Suprapubic skin (tissue), 4 donors: ENCODE measurements at places on chromosomes 13 and 19. TPM values are rescaled to one million over a fixed set of nuclear protein-coding genes. Genes with fewer than 3 reads are reported as not detected.

The JUNB gene
- total RNA-seq, result 2,027 TPM

The URAD gene
- total RNA-seq, result not detected

The NAPSA gene
- total RNA-seq, result 3.7 TPM

The CGB2 gene
- total RNA-seq, result not detected

The CD209 gene
- 1.6 TPM for total RNA-seq

The LILRB1 gene
- not detected for total RNA-seq

The SIGLECL1 gene
- total RNA-seq, result not detected

The ZNF534 gene
- total RNA-seq, result not detected

The SBNO2 gene
- 47.3 TPM for total RNA-seq

The IGSF23 gene
- not detected for total RNA-seq

The ZNF208 gene
- total RNA-seq, result 0.55 TPM

DNA sequence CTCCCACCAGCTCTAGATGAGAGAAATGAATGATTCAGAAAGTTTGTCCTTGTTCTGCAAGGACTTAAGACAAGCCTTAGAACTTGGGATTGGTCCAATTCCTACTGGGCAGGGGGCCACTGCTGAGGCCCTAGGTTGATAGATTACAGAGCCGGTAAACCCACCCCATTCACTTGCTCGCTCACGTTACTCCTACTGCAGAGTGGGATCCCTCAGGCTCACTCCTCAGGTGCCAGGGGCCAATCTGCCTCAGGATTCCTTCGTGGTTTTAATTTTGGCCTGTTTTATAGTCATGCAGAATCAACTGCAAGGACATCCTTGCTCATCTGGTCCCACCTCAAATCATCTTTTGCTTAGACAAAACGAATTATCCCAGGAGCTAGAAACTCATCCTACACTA lies 59.0 kb downstream of the SERP2 start:
- no peak for DNase-seq

GRCh38 chr13:109764470-109765291 lies 21.7 kb downstream of the IRS2 start:
- DNase-seq, result no peak

DNA sequence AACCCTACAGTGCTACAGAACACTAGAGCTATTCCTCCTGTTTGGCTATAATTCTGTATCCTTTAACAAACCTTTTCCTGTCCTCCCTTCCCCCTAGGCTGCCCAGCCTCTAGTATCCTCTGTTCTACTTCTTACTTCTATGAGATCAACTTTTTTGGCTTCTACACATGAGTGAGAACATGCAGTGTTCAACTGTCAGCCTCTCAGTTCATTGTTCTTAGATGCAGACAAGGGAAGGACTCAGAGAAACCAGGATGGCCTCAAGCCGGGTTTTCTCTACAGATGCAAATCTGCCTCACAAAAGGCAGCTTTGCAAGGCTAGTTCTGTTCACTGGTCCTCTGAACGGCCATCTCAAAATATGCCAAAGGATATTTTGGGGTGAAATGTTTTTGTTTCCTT lies 18.4 kb downstream of the AMER2 start:
- no peak for DNase-seq

GRCh38 chr19:13847407-13848339 lies 29.3 kb upstream of the NANOS3 start:
- peak; percentile 98 for DNase-seq

- no peak for DNase-seq
Observed at GRCh38 chr19:19074196-19074882, 10.5 kb downstream of the SLC25A42 start.

DNA sequence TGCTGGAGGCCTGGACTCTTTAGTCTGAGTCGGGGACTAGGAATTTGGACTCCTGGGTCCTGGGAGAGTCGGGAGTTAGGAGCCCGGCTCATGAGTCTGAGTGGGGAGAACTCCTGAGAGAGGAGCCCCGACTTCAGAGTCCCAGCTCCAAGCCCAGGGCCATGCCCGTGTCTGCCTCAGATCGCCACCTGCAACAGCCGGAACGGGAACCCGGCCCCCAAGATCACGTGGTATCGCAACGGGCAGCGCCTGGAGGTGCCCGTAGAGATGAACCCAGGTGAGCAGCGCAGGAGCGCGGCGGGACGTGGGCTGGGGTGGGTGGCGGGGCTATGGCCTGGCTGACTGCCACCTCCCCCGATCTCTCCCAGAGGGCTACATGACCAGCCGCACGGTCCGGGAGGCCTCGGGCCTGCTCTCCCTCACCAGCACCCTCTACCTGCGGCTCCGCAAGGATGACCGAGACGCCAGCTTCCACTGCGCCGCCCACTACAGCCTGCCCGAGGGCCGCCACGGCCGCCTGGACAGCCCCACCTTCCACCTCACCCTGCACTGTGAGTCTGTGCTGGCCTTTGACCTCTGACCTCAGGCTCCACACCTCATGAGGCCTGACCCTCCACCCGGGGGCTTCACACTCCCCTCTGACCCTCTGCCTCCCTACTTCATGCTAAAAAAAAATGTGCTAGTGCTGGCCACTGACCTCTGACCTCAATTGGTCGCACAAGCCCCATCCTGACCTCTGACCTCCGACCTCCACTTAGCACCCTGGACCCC lies 4.4 kb downstream of the BCAM start:
- DNase-seq, result peak; percentile 61

GRCh38 chr13:112486386-112487126 lies 101.4 kb downstream of the TUBGCP3 start:
- no peak for DNase-seq

GRCh38 chr19:42285988-42286348 lies 16.0 kb upstream of the PRR19 start:
- no peak for DNase-seq

DNA sequence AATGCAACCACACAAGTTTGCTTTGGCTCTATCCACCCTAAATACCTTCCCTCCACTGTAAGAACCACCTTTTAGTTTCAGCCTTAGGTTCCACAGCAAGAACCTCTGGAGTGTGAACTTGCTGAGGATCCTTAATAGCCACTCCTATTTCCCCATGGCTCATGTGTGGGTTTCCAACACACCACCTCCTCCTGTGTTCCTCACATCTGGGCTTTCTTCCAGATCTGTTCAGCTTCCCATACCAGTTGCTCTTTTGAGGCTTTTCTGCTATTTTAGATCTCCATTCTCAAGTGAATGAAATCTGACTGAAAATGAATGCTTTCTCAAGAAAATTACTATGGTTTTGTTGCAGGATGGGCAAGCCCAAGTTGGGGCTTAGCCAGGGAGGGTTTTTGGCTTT lies 104.8 kb upstream of the MIR17HG start:
- no peak for DNase-seq

DNA sequence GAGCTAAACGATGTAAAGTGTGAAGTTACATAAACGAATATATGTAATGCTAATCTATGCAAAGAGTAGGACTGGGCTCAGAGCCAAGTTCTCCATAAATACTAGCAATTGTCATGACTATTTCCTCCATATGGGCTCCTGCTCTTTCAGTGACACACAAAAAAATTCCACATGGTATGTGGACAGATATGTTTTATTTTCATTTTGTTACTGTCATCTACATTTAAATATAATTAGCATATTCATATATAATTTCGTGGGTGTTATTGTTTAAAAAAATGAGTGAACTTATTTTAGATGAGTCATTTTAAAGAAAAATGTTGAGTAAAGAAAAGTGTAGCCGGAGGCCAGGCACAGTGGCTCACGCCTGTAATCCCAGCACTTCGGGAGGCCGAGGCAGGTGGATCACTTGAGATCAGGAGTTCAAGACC lies 5.0 kb upstream of the IGSF23 start:
- no peak for DNase-seq

- no peak for DNase-seq
Observed at GRCh38 chr13:102460806-102461205, 59.0 kb upstream of the FGF14 start.

DNA sequence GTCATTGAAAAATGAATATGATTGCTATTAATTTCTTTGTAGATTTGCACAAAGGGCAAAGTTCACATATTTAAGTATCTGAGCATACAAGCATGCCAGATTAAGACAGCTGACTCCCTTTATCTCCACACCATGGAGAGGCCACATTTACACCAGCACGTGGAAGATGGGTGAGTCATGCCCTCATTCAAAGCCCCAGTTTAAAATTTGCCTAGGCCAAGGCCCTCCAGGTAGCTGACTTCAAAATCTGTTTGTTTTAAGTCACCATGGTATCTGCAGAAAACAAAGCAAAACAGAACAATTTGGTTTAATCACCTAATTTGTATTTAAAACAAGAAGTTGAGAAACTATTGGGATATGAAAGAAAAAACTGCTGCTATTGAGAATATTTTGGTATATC lies 109.2 kb downstream of the ESD start:
- DNase-seq, result no peak

- DNase-seq, result no peak
Observed at GRCh38 chr19:16970821-16971220, 55.8 kb downstream of the CPAMD8 start.

DNA sequence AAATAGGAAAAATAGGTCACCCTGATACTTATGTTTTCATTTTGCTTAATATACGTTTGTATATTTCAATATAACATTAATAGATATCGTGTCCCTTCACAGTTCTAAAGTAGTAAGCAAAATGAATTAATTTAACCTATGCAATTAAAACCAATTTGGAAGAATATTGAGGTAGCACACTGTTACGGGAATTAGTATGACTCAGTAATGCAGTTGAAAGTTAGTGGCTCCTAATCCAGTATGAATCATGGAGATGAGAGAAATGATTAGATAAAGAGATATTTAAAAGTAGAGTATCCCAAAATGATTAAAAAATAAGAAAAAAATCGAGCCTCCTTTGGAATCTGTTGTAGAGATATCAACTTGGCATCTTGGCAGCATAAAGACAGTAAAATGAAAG lies 177.0 kb upstream of the SLITRK6 start:
- DNase-seq, result no peak

DNA sequence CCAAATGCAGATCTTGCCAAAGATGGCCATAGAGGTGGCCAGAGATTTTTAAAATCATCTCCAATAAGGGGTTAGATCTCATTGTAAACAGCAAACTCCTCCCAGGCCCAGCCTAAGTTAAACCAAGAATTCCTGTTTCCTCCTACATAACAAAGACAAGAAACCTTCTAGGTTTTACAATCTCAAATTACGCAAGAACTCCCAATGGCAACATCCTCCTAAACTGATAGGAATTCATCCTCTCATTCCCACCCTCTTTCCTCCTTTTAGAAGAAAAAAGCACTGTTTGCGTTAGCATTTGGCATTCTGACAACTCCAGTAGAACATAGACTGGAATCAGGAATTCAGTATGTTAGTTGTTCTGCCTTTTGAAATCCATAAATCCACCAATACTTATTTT lies 14.6 kb downstream of the PROSER1 start:
- DNase-seq, result no peak

DNA sequence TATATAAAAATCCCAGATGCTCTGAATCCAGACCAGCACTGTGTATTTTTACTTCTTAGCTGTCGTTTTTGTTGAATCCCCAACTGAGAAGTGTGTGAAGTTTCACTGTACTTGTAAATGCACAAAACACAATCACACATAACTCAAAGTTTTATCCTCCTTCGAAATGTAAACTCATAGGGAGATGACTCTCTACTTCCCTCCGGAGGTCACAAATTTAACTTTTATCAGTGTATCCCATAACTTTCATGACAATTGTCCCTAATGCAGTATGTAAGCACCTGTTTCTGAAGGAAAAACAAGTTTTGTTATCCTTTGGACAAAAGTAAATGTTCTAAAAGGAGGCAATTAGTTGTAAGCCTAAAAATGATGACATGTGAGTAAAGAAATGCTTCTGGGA lies 665.0 kb upstream of the SLITRK6 start:
- no peak for DNase-seq

- no peak for DNase-seq
Observed at GRCh38 chr13:36370108-36370429, 23.9 kb upstream of the SPART start.

GRCh38 chr19:3108775-3109174 lies 14.6 kb downstream of the GNA11 start:
- peak; percentile 80 for DNase-seq

GRCh38 chr13:65940720-65941119 lies 1289.4 kb downstream of the PCDH9 start:
- DNase-seq, result no peak

DNA sequence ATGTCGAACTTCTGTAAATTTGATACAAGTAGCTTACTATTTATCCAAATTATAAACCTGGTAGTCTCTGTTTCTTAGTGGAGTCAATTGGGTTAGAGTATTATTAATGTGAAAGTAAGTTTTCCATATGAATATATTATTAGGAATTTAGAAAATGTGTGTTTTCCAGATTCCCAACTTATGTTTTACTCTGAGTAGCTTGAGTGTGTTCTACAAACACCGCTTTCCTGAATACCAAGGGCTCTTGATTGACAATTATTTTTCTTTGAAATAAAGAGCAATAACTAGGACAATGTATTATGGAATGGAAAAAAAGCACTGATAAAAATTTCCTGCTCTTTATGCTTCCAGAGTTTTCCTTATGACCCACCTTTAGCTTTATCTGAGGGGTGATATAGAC lies 233.6 kb downstream of the POSTN start:
- DNase-seq, result no peak

DNA sequence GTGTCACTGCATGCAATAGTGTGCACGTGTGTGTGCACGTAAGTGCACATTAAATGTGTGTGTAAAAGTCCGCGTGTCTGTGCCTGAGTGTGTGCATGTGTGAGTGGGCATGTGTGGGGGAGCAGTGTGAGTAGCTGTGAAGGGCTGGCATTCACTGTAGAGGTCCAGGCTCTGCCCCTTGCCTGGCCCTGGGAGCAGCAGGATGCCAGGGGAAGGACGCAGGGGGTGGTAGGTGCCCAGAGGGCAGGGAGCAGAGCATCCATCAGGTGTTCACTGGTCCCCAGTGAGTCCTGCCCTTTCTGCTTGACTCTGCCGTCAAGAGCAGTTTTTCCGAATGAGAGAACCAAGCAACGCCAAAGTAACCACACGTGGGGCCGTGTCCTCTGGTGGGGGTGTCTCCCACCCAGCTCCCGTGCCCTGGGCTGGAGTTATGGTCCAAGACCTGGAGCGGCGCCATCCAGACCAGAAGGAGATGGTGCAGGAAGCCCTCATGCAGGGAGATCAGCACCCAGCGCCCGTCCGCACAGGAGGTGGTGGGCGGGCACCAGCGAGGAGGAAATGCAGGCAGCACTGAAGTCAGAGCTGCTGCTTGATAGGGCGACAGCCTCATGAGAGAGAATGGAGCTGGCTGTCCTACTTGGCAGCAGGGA lies 68.5 kb downstream of the TEX29 start:
- DNase-seq, result peak; percentile 54
